ENCODE measurements at places on chromosomes 16 and 17.

DNA sequence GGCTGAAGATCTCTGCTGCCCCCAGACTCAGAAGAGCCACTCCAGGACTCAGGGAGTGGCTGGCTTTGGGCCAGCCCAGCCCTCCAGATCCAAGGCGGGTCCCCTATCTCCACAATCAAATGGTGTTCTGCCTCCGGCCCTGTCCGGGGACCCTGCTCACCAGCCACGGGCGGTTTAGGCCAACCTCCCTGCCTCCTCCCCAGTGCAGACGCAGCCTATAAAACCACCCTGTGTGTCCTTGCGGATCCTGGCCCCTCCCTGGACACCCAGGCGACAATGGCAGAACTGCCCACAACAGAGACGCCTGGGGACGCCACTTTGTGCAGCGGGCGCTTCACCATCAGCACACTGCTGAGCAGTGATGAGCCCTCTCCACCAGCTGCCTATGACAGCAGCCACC is at the start of gene SLC12A3:
Gene SLC12A3, plus strand, starts transcription at position 248 of the 400 bp plus-strand sequence. Its CDS starts 29 bp downstream, at position 277.
- no peak for DNase-seq

DNA sequence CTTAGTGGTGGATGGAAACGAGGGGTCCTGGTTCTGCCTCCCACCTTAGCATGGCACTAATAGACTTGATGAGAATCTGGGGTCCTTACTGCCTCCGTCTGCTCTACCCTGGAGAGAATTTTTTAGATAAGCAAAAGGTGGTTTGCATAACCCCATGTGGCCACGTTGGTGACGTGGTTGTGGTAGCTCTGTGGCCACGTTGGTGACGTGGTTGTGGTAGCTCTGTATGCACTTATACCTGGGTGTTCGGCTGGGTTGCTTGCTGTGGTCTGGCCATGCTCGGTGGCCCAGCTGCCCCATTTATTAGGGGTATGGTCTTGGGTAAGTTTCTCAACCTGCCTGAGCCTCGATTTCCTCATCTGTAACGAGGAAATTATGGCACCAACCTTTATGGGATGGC is 13.0 kb downstream of the SPIRE2 start:
- DNase-seq = peak; percentile 26

DNA sequence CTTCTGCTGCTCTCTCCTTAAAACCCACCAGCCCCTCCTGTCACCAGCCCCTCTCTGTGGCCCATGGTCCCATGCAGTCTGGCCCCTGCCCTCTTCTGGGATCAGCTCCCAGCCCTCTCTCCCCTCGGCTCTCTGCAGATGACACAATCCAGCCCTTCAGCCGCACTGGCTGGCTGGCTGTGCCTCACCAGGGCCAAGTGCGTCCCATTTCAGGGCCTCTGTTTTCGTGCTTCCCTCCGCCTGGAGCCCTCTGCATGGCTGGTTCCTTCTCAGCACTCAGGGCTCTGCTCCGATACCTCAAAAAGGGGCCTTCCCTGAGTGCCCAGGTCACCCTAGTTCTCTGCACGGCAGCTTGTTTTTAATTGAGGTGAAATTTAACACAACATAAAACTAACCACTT is 124.3 kb downstream of the SOCS1 start:
- no peak for DNase-seq

GRCh38 chr17:58039975-58040374 is 32.9 kb upstream of the SRSF1 start:
- DNase-seq = no peak

DNA sequence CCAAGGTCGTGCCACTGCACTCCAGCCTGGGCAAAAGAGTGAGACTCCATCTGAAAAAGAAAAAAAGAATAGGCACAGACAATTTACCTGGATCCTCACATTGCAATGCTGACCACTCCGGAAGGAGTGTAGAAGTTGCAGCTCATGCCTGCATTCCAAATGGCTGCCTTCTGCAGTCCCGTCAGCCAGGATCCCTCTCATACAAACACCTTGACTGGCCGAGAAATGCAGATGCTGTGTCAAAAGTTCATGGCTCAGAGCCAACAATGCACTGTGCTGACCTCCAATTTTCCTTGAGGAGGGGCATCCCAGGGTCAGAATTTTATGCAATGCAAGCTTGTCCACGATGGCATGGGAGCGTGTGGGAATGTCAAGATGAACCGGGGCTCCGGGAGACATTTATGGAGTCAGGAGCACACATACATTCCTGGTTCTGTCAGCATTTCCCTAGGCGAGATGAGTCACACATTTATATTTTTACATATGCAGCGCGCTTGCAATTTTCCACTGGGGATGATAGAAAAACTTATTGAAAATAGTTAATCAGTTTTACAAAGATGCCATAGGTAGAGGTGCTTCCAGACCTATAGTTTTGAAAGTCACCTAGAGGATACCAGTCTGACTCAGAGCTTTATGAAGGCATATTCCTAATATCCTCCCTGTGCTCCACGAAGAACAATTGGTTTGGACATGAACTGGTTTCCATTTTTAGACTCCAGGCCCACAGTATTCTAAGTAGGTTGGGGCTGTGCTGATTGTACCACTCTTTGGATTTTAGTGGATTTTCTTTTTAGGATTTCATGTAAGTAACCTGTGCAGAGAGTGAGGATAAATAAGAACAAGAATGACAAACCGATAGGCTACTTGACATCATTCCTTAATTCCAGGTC is 614.6 kb downstream of the MAF start:
- no peak for DNase-seq

DNA sequence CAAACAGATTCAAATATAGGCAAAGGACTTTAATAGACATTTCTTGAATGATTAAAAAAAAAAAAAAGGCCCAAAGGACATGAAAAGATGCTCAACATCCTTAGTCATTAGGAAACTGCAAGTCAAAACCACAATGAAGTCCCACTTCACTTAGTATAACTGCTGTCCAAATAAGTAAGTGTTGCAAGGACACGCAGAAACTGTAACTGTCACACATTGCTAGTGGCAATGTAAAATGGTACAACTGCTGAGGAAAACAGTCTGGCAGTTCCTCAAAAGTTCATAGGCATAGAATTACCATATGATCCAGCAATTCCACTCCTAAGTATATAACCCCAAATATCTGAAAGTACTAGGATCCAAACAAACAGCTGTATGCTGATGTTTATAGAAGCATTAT is 112.7 kb downstream of the BRIP1 start:
- no peak for DNase-seq

DNA sequence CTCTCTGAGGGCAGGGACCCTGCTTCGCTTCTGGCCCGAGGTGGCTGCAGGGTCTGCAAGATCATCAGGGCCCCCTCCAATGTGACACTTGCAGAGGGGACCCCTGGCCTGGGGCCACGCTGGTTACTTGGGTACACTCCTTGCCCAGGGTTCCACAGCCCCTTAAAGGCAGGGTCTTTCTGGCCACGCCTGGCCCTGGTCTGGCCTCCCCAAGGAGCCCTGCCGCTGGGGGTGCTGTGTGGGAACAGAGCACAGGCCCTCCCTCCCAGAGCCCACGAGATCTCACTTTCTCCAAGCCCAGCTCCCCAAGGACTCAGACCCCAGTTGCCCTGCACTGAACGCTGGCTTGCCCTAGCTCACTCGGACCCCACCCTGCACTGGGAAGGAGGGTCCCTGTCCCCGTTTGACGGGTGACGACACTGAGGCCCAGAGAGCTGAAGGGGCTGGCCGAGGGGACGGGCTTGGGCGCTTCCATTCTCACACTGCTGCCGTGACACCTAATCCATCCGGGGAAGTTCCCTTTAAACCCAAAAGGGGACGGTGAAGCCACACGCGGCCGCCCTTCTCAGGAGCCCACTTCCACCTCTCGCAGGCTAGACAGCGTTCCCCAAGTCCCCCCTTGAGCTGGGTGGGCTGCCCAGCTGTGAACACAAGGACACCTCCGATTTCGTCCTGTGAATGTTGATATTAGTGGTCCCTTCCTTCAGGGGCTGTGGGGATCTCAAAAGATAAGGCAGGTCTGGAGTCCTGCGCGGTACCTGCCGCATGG is 26.9 kb upstream of the OSGIN1 start:
- no peak for DNase-seq

GRCh38 chr16:24736758-24737157 is 7.3 kb downstream of the TNRC6A start:
- no peak for DNase-seq

- DNase-seq = no peak
These were observed 60.2 kb upstream of the ADORA2B start for GRCh38 chr17:15884731-15885130.

- no peak for DNase-seq
These were observed 3.5 kb downstream of the SEC14L1 start for GRCh38 chr17:77144227-77144626.

GRCh38 chr17:17575360-17576251 is 15.9 kb downstream of the PEMT start:
- no peak for DNase-seq

GRCh38 chr17:67922503-67922902 is 73.8 kb downstream of the C17orf58 start:
- no peak for DNase-seq

GRCh38 chr17:14366199-14366598 is 65.3 kb downstream of the HS3ST3B1 start:
- no peak for DNase-seq

DNA sequence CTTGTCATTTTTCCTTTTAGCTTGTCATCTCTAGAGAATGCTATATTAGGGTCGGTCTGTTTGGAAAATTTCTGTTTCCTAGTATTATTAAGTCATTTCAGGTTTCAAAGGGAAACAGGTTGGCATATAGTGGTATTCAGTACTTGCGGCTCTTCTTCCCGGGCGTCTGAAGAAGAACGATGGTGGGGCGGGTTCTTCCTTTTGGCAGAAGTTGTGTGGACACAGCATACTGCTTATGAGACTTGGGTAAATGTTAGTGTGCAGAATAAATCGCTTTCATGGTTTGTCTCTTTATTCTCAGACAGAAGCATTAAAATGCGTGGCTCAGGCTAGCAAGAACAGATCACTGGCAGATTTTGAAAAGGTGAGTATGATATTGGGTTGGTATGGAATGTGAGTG is 9.6 kb upstream of the CDK5R1 start:
- DNase-seq = no peak

DNA sequence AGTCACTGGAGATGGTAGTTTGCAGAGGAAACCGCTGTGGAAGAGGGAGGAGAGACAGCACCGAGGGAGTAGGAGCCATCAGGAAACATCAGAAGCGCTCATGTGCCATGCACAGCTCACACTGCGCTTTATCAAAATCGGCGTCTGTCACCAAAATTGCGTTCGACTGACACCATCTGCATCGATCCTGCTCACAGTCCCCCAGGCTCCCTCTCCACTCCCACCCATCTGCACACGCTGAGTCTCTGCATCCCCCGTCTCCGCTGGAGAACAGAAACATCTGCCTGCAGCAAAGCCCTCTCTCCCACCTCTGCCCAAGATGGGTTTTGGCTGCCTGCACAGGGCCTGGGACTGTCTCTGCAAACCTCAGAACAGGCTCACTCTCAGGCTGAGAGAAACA is 187.5 kb upstream of the RPL38 start:
- DNase-seq = no peak

- DNase-seq = no peak
These were observed 1.5 kb downstream of the GEMIN4 start for GRCh38 chr17:750431-751037.

DNA sequence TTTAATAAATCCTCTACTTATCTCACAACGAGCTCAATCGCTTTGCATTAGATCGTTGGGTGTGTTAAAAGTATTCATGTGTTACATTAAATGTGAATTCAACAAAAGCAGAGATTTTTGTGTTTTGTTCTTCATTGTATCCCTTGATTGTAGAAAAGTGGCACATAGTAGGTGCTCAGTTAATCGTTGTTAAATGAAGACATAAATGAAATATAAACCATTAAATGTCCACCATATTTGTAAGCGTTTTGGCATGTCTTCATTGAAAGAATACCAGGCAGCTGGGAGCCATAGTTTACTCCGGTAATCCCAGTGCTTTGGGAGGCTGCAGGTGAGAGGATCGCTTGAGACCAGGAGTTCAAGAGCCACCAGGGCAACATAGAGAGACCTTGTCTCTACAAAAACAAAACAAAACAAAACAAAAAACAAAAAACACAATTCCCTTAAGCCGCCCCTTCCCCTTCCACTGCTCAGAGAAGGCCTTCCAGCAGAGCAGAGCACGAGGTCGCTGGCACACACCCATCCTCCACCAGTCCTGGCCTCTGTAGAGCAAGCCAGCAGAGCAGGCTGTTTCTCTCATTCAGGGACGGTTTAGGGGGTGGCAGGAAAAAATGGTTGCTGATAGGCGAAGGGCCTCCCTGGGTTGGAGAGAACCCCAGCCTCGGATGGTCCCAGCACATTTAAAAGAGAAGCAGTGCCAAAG is 673 bp upstream of the CHD9 start:
- peak; percentile 0 for DNase-seq

GRCh38 chr17:19305256-19305655 is 57.3 kb downstream of the B9D1 start:
- no peak for DNase-seq

DNA sequence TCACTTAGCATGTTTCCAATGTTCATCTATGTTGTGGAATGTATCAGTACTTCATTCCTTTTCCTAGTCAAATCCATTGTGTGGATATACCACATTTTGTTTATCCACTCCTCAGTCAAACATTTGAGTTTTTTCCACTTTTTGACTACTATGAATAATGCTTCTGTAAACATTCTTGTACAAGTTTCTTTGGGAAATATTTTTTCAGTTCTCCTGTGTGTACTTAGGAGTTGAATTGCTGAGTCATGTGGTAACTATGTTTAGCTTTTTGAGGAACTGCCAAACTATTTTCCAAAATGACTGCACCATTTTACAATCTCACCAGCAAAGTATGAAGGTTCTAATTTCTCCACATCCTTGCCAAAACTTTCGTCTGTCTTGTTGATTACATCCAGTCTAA is 223.7 kb upstream of the AXIN2 start:
- no peak for DNase-seq

GRCh38 chr17:62963296-62963695 is 2.7 kb upstream of the TANC2 start:
- no peak for DNase-seq

GRCh38 chr17:51132964-51133319 is 12.3 kb upstream of the SPAG9 start:
- DNase-seq = no peak

DNA sequence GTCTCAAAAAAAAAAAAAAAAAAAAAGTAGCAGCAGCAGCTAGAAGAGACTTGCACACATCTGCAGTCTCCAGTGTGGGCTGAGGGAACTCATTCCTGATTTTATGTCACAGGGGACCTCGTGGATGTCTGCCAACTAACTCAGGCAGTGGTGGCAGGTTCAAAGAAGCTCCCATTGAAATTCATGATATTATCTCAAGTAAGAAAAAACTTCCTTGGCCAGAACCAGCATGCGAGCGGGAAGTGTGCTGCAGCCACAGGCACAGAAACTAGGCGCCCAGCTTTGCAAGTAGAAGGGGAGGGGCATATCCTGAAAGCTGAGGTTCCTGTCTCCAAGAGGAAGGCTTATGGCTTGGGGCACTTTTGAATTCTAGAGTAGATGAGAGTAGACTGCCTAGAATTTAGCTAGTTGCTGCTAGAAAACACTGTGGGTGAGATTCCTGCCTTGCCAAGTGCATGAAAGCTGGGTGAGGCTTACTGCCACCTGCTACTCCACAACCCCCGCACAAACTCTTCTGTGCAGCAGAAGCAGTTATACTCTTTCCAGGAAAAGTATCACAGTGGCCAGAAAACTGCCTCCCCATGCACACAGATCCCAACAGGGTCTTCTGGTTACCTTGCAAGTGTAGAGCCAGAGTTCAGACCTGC is 603.8 kb upstream of the CA10 start:
- no peak for DNase-seq
